A172 (cell line): ENCODE measurements at places on chromosomes 1 and 21. TPM values are rescaled to one million over a fixed set of nuclear protein-coding genes. Genes with fewer than 3 reads are reported as not detected.

DNA sequence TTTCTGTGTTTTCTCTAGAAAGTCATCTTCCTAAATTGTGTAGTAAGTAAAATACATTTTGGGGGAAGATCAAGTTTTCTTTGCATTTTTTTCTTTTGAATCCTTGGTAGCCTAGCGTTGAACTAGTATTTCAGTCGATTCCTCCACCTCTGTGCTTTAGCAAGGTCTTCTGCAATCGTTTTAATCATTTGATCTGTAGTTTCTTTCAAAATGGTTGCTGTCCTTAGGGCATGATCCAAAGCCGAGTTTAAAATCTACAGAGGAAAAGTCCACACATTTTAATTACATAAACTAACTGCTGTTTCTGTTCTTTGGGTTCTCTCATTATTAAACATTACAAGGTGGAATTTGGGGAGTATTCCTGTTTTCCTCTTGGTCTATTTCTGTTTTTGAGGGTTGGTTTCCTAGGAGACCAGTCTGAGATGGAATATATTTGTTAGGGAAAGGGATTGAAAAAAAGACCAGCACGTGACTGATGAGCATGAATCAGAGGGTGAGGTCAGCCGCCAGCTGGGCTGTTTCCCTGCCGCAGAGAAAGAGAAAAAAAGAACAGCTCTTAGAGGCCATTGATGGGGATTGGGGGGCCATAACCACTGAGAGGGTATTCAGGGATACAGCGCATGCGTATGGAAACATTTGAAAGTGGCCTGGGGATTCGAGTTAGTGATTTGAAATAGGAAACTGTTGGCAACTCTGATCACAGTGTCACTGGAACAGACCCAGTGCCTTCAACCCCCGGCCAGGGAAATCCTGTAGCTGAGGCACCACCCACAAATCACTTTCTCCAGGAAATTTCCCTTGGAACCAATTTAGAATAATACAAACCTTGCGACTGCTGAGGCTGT lies 40.6 kb downstream of the AKNAD1 start:
- DNase-seq: peak; percentile 84

- DNase-seq: no peak
Observed at GRCh38 chr1:166080967-166081870, 85.6 kb downstream of the FAM78B start.

GRCh38 chr1:50971748-50972305 lies 1.8 kb downstream of the CDKN2C start:
- peak; percentile 2 for DNase-seq

DNA sequence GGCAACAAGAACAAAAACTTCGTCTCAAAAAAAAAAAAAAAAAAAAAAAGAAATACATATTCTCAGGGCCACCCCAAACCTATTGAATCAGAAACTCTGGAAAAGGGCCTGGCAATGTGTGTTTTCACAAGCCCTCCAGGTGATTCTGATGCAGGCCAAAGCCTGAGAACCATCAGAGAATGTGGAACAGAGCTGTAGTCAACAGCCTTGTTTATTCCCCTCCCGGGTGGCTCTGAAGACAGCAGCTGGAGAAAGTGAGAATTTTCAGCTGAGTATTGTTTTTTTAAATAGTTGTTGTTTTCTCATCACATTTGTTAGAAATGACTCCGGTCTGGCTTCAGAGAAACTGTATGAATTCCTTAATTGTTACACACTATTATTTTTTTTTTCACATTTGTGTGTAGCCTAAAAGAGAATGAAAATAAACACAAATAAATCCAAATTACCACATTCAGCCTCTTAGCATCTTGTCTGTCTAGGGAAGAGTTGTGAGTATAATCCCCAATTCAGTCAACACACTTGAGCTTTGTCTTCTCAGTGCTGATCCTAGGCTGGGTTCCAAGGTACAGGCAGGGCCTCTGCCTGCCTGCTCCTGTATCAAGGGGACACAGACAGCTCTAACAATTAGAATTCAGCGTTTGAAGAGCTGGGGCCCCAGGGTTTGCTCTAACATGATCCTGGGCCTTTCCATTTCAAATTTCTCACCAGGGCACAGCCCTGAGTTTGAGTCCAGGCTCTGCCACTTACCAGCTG lies 6.6 kb upstream of the AZIN2 start:
- no peak for DNase-seq

DNA sequence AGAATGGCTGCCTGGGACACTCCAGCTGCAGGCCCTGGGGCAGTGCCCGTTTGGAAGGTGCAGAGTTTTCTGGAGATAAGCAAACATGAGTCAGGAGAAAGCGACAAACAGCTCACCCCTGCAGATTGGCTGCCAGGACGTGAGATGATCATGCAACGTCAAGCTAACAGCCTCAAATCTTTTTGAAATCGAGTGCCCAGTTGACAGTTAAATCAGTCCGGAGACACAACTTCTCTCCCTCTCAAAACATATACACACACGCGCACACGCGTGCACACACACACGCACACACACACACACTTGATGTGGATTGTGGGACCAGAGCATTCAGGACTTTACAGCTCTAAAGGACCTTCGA lies 49.4 kb downstream of the TENT5C start:
- DNase-seq: peak; percentile 49

GRCh38 chr1:37255136-37255795 lies 219.1 kb upstream of the ZC3H12A start:
- no peak for DNase-seq

GRCh38 chr1:118984086-118984721 lies 3.9 kb downstream of the TBX15 start:
- no peak for DNase-seq

GRCh38 chr1:97108179-97108578 lies 386.6 kb downstream of the PTBP2 start:
- DNase-seq: no peak

DNA sequence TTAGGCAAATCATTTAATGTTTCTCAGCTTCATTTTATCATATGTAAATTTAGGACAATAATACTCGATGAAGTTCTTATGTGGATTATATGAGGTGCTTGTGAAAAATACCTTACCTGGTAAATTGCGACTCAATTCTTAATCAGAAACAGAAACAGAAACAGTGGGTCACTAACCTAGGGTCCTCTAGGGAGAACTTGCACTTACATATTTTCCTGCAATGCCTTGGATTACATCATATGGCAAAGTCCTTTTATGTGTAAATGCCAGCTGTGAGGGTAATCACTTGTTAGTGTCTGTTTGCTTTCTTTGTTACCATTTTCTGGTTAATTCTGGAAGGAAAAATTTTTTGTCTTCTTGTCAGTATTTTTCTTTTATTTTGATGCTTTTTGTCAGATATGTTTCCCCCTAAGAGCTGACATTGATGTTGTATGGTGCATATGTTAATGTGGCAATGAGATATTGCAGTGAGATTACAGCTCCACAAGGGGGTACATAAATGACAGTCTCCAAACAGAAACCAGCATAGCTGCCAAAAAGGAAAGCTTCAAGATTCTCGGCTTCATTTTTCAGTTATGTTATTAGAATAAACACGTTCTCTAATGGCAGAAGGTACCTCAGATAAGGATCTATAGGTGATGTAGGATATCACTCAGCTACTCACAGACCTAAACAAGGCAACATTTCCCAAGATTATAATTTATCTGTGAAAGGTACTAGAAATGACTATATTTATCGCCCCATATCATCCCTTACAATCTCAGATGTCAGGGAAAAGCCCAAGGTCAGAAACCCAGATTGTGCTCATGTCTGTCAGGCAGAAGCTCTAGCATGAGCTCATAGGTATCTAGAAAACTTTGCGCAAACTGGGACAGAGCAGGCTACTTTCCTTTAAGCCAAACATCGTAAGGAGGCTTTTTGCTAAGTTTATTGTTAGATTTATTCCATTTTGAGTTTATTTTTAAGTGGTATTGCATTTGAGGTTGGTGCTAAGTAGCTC lies 119.9 kb downstream of the FASLG start:
- DNase-seq: no peak

DNA sequence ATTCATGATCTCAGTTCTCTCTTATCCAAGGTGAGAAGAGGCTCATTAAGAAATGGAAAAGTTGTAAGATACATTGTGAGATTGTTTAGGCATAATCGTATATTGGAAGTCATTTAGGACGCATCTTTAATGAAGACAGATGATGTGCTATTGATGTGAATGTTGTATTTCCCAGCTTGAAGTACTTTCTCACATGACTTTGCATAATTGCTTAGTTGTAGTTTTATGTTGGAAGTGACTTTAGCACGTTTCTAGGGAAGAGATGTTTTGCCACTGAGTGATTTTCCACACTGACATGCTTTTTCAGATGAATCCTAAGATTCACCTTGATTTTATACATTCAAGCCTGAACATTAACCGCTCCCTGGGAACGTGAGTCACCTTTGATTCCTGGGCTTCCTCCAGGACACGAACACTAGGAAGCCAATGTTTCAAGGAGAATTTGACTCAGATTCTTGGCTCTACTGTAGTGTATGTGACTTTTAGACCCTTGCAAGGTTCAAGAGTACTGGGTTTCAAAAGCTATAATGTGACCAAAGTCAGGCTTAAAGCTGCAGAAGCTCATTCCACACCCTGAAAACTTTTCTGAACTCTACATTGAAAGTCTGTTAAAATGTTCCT lies 27.9 kb downstream of the ANGEL2 start:
- peak; percentile 27 for DNase-seq

DNA sequence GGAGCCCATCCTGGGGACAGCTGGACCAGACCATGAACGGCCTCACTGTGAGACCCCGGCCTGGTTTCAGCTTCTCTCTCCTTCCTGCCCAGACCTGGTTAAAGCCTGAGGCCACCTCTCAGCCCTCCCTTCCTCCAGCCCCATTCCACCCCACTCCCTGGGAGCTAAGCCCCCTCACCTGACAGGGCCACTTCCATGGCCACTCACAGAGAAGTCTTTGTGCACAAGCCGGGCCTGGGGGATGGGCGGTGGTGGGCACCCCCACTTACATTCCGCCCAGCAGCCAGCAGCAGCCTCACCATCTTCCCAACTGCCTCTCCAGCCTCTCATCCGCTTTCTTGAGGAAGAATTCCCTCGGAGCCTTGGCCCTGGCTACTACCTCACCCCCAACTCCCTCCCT lies 40.4 kb downstream of the RHBG start:
- no peak for DNase-seq

GRCh38 chr1:191086910-191087309 lies 609.2 kb upstream of the BRINP3 start:
- DNase-seq: no peak

DNA sequence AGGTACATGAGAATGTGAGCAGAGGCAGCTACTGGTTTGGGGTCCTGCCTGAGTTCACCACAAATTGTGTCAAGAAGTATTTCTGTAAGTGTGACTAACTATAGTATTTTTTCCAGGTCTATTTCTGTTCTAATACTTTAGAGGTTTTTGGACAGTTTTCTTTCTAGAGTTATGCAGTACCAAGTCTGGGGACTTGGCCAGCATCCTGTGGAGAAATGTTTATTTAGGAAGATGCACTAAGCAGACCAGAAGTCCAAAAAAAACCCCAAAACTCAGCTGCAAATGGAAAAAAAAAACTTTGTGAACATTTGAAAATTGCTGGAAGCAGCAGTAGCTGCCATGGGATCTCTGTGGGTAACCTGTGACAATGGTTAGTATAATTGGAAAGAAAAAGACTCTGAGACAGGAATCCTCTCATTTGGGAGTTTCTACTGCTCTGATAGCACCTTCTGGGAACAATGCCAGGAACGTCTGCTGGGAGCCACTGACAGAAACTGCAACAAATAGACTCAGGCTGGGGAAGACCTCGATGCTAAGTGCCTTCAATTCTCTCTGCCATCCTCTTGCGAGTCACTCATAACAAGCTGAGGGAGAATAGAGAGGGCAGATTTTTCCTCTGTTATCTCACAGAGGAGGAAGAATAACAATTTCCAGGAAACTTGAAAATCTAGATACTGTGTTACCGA lies 37.6 kb downstream of the OR10R2 start:
- no peak for DNase-seq

- DNase-seq: no peak
Observed at GRCh38 chr1:62285984-62286785, 33.0 kb downstream of the KANK4 start.

DNA sequence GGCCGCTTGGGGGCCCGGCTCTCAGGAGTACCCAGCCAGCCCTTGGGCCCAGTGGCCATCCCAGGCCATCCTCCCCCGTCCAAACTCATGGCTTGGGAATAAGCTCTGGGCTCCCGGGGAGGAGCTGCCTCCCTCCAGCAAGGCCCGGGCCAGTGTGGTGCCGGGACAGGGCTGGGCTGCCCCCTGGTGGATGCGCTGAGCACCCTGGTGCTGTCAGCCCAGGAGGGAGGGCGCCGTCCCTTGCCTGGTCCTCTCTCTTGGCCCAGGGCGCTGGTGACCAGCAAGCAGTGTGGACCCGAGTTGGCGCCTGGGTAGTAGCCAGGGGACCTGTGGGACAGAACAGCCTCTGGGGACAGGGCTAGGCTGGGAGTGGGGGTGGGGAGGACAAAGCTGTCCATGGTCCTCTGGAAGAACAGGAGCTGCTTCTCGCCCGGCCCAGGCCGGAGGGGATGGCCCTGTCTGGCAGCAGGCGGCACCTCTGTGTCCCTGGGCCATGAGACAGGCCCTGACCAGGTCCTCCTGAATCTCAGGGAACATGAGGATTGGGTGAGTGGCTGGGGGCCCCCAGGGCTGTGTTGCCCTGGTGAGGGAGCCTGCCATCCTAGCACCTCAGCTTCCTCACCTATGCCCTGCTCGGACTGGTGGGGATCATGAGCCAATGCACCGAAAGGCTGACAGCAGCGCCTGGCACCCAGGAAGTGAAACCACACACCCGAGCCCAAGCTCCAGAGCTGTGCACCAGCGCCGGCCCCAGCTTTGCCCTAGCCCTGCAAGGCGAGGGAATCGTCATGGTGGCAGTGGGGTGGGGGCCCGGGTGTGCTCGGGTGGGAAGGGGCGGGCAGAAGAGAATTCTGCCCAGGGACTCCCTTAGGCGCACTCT lies 9.4 kb downstream of the MORN1 start:
- DNase-seq: peak; percentile 35

GRCh38 chr21:37071561-37072273 lies 1.2 kb downstream of the PIGP start:
- peak; percentile 61 for DNase-seq

GRCh38 chr1:55249646-55250398 lies 34.7 kb upstream of the USP24 start:
- no peak for DNase-seq

DNA sequence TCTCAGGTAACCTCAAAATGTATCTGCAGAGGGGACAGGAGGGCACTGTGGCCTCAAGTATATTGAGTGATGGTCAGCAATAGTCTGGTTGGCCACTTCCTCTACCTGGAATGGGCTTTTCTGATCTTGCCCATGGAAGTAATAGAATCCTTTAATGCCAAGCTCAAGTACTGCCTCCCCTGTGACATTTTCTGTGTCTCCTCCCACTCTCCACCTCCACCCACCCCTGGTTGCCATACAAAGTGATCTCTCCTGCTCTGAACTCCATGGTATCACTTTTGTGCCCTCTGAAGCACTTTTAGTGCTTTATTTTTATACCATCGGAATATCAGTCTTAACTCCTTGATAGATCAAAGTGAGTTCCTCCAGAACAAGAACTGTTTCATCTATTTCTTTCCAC lies 9.2 kb upstream of the NOS1AP start:
- DNase-seq: no peak

The OLFML2B gene
- total RNA-seq: 1.9 and 2.3 TPM in 2 replicates

The LRRC71 gene
- total RNA-seq: not detected in 2 replicates

The TCHH gene
- total RNA-seq: 0.02 TPM in 1 of 2 replicates, not detected in the other

The SSX2IP gene
- total RNA-seq: 19.2 and 26.7 TPM in 2 replicates

The TFF3 gene
- total RNA-seq: not detected in 2 replicates

The WNT3A gene
- 0.72 TPM in 1 of 2 replicates, not detected in the other for total RNA-seq

The GPR25 gene
- not detected in 2 replicates for total RNA-seq

The RHBDL2 gene
- total RNA-seq: 1.2 and 3.3 TPM in 2 replicates

The TMEM53 gene
- 3.7 and 4.6 TPM in 2 replicates for total RNA-seq

The F13B gene
- not detected in 2 replicates for total RNA-seq

The CFAP107 gene
- not detected in 2 replicates for total RNA-seq

The LMX1A gene
- not detected in 2 replicates for total RNA-seq

The PTGS2 gene
- total RNA-seq: not detected in 2 replicates

The SLC1A7 gene
- total RNA-seq: not detected in 2 replicates
